ENCODE measurements at places on chromosomes 12 and 14.

DNA sequence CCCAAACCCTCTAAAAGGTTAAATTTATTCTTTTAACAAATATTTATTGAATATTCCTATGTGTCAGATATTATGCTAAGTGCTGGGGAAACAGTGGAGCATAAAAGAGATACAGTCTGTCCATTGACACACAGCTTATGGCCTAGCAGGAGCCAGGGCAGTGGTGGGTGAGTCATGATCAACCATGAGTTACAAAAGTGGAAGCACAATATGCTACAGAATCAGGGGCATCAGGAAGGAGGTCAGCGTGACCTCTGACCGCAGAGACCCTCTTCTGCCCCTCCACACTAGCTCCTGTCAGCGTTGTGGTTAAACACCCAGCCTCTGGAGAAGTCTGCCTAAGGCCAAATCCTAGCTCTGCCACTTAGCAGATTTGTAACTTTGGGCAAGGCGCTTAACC lies 4.7 kb upstream of the PPP1R1A start:
- no peak for DNase-seq

GRCh38 chr12:52390739-52391617 lies 5.5 kb upstream of the KRT84 start:
- peak; percentile 43 for DNase-seq

DNA sequence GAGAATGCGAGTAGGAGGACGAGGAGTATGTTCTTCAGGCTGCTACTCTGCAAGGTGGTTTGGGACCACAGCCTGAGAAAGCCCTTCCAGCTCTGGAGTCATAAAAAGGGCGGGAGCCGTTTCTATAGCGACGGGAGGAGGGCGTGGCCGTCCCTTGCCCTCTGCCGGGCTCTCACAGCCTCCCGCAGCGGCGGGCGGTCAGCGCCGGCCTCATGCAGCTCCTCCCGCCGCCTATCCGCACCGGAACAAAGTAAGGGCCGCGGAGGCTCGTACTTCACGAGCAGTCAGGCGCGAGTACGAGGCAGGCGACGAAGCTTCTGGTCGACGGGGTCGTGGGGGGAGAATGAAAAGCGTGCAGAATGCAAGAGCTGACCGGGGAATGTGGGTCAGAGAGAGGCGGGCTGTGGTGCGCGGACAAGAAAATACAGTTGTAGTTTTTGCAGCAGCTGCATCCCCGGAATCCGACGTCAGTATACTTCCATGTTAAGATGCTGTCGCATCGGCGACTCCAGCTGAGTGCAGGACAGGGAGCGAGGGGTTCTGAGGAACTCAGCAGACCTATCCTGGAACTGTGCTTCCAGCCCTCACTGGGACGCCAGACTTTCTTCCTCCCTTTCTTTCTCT lies at the start of gene DYRK4:
DYRK4 (plus strand) TSS at position 175 of the 624 bp plus-strand sequence; CDS start at position 213, 38 bp downstream.
- peak; percentile 64 for DNase-seq

DNA sequence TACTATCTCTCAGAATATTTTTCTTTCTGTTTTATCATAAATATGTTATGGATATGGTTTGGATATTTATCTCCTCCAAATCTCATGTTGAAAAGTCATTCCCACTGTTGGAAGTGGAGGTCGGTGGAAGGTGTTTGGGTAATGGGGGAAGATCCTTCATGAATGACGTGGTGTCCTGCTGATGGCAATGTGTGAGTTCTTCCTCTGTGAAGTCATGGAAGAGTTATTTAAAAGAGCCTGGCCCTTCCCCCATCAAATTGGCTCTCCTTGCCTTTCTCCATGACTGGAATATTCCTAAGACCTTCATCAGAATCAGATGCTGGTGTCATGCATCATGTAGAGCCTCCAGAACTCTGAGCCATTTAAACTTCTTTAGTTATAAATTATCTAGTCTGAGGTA lies 1291.6 kb downstream of the FSCB start:
- no peak for DNase-seq

DNA sequence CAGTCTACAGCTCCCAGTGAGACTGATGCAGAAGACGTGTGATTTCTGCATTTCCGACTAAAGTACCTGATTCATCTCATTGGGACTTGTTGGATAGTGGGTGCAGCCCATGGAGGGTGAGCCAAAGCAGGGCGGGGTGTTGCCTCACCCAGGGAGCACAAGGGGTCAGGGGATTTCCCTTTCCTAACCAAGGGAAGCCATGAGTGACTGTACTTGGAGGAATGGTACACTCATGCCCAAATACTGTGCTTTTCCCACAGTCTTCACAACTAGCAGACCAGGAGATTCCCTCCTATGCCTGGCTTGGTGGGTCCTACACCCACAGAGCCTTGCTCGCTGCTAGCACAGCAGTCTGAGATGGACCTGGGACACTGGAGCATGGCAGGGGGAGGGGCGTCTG lies 21.0 kb upstream of the ABCC9 start:
- peak; percentile 21 for DNase-seq

- DNase-seq = no peak
Measured at GRCh38 chr12:31279390-31279924, 46.5 kb downstream of the SINHCAF start.

DNA sequence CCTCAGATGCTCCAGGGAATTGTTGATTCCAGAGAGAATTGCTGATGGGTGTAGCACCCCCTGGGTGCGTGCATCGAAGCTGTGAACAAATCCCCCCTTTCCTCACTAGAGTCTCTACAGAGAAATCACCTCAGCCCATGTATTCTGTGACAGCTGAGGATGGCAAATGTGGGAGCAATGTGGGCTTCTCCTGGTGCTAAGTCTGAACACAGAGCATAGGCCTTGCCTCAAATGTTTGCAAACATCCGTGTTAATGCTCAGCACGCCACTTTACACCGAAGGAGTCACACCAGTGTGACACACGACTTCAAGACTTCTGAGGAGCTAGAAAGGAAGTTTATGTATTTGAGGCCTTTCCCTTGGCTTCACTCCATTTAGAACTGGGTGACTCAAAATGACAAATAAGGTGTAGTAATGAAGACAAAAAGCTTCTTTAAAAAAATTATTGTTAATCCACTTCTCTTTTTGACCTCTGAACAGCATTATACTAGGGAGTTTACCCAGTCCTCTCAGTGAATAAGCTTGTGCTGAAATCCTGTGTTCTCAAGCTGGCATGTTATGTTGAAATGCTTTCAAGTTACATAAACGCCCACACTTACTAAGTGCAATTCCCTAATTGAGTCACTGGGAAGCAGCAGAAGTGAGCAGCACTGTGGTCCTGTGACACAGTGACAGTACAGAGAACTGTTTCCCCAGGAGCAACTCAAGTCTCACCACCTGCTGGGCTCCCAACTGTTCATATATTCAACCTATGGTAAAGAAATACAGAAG lies 92.9 kb downstream of the FAR2 start:
- peak; percentile 74 for DNase-seq
